Naive thymus-derived CD4-positive, alpha-beta T cell (primary cell): ENCODE measurements at places on chromosomes 7 and 10.
A peak's percentile ranks its signal among the peaks of the same experiment; 100 is the strongest.

DNA sequence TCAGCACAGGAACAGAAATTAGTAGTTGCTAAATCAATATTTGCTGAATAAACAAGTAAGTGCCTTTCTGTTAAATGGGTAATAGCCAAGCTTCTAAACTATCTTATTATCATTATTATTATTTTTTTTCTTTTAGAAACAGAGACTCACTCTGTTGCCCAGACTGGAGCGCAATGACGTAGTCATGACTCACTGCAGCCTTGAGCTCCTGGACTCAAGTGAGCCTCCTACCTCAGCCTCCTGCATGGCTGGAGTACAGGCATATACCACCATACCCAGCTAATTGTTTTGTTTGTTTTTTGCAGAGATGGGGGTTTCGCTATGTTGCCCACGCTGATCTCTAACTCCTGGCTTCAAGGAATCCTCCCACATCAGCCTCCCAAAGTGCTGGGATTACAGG lies 12.3 kb upstream of the ELN start:
- no peak for DNase-seq

DNA sequence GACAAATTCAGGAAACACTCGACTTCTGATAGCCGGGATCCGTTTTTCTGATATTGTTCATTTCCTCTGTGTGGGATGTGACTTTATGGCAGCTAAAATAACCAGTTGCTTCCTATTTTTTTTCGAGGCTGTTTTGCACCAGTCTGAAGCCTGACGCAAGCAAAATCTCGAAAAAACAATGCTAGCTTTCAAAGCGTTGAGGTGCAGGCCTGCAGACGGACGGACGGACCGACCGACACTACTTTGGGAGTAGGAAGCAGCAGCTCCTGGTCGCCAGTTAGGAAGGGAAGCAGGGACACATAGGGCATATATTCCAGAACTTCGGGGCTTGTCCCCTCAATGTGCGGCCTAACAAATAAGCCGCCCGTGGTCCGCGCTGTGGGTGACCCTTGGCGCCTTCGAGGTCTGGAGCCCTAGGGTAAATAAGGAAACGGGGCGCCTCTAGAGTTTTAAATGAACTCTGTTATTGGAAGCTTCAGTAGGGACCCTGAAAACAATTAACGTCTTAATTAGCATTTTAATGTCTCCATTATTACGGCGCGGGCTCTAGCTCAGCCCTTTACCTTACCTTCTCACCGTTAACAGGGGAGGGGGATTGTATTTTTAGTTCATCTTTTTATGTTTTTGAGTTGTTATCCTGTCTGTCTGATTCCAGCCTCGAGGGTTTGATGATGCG lies 1.3 kb downstream of the HHEX start:
- no peak for DNase-seq

DNA sequence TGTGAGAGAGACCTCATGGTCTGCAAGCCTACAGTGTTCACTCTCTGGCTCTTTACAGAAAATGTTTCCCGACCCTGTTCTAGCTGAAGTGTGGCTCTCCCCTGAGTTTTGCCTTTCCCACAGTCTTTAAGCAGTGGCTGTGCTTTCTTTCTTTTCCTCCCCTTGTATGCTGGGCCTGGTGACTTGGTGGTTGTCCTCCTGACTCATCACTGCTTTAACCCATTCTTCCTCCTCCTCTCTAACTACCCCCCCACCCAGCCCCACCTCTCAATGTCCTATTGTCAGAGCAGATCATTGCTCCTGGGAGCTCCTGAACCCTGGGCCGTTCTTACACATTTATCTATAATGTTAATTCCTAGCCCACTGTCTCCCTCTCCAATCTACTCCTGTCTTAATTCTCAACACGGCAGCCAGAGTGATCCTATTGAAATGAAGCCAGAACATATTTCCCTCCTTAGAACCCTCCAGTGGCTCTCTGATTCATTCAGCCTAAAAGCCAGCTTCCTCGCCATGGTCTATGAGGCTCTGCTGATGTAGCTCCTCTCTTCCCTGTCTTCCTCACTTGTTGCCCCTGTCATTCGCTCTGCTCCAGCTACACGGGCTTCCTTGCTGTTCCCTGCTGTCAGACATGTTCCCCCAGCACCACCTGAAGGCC lies 55.0 kb downstream of the DENND11 start:
- DNase-seq: no peak

GRCh38 chr10:90658791-90659190 lies 199.0 kb downstream of the HTR7 start:
- no peak for DNase-seq

- no peak for DNase-seq
Observed at GRCh38 chr10:95742485-95742884, 13.5 kb upstream of the ENTPD1 start.

- DNase-seq: no peak
Observed at GRCh38 chr7:50685135-50686065, 97.3 kb downstream of the GRB10 start.

GRCh38 chr7:666454-667292 lies 59.8 kb upstream of the DNAAF5 start:
- no peak for DNase-seq

GRCh38 chr10:78224602-78225001 lies 190.9 kb downstream of the RPS24 start:
- no peak for DNase-seq

DNA sequence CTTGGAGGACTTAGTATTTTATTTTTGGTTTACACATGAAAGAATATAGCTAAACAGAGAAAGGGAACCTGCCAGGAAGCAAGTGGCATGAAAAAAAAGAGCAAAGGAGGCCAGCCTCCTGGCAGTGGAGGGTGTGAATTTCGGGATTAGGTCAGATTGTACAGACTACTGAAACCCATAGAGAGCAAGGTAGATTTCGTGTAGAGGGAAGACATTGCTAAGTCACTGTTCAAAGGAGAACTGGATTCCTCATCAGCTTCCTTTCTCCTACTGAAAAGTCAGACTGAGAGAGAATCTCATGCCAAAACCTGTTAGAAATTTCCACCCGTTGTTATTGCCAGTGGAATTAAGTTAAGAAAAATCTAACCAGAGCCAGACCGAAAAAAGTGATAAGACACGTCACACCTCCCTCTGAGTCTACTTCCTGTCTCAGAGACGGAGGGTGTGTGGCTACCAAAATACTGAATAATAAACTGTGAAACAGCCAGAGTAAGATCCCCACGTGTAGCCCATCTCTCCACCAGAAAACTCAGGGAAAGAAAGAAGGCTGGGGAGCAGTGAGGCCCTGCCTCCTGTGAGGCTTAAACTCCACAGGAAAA lies 118.8 kb downstream of the SKIDA1 start:
- peak; percentile 25 for DNase-seq

- no peak for DNase-seq
Observed at GRCh38 chr7:11473807-11474424, 358.1 kb downstream of the THSD7A start.

GRCh38 chr10:99798031-99798430 lies 15.6 kb downstream of the ABCC2 start:
- DNase-seq: no peak

- DNase-seq: peak; percentile 65
Observed at GRCh38 chr10:132616170-132616995, 78.8 kb downstream of the INPP5A start.

- DNase-seq: no peak
Observed at GRCh38 chr10:27723436-27723835, 22.2 kb downstream of the MKX start.

GRCh38 chr7:116730097-116731022 lies 58.4 kb downstream of the MET start:
- no peak for DNase-seq

- DNase-seq: peak; percentile 8
Observed at GRCh38 chr10:114767101-114767985, 54.2 kb upstream of the FHIP2A start.

- DNase-seq: no peak
Observed at GRCh38 chr10:17912754-17913153, 39.0 kb upstream of the SLC39A12 start.

GRCh38 chr10:8586504-8586903 lies 532.0 kb downstream of the GATA3 start:
- no peak for DNase-seq

DNA sequence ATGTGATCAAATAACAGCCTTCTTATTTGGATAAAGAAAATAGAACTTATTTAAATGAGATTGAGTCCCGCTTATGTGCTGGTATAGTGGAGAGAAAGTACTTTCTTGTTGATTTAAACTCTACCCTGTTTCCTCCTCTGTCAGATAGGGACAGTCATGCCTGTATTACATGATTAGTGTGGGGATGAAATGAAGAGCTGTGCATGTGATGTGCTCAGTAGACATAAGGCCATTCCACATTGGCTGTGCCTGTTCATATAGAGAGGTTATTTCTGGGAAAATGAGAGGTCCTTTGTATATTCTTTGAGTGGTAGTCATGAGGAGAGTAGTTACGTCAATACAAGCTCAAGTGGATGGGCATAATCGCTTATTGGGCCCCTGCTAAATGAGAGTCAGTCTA lies 5.7 kb downstream of the MTURN start:
- DNase-seq: no peak

- DNase-seq: no peak
Observed at GRCh38 chr7:32140210-32140939, 70.2 kb upstream of the PDE1C start.

- DNase-seq: no peak
Observed at GRCh38 chr10:130221456-130222375, 85.5 kb downstream of the GLRX3 start.

DNA sequence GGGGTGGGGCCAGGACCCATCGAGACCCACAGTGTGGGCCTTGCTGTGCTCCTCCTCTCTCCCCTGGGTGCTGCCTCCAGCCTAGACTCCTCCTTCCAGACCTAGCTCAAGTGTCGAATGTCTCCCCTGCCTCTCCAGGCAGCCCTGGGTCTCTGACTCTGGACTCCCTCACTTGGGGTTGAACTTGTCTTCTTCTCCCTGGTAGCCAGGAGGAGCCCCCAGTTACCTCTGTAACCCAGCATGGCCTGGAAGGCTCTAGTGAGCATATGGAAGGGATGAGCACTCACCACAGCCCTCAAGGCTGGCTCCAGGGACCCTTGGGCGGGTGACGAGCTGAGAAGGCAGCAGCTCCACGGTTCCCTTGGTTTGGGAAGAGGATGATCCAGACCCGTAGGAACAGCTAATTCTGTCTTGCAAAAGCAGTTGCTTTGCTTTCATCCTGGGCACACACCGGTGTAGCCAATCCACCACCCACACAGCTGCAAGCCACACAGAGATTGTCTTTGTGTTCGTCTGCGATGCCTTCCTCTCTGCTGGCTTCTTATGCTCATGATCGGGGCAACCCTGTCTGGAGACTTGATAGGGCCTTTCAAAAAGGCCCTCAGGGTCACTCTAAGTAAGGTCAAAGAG lies 52.3 kb upstream of the ANTXRL start:
- DNase-seq: no peak

GRCh38 chr10:82242778-82243177 lies 367.8 kb downstream of the NRG3 start:
- DNase-seq: no peak

GRCh38 chr7:35695473-35695850 lies 527 bp upstream of the HERPUD2 start:
- no peak for DNase-seq

- DNase-seq: no peak
Observed at GRCh38 chr10:31697271-31698180, 231.1 kb downstream of the ARHGAP12 start.

DNA sequence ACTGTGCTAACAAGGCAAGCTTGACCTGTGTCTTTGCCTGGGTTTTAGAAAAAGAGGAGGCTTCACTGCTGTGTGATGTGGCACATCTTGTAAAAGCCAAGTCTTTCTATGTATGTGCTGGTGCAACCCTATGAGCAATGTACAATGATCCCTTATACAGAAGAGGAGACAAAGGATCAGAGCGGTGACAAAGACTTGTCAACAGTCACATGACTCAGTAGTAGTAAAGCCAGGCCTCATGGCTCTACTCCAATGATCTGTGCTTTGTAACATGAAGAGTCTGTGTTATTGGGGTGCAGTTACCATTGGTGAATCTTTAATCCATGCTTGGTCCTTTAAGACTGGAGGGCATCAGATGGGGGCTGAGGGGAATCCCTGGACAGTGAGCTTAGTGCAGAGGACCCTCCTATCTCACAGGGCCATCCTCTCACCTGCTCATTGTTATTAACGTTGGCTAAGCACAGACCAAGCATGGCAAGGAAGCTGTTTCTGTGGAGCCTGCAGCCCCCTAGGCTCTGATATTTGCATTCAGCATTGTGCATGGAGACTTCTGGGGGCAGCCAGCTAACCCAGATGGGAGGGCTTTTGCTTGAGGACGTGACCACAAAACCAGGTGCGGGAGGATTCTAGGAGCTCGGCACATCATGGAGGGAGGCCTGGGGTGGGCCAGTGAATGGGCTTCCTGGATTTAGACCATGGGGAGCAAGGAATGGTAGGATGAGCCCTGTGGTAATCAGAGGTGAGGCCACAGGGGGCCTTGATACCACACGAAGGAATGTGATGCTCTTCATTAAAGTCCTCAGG lies 308.8 kb upstream of the ZNF32 start:
- DNase-seq: no peak

GRCh38 chr10:11489591-11489990 lies 121.9 kb downstream of the USP6NL start:
- no peak for DNase-seq

DNA sequence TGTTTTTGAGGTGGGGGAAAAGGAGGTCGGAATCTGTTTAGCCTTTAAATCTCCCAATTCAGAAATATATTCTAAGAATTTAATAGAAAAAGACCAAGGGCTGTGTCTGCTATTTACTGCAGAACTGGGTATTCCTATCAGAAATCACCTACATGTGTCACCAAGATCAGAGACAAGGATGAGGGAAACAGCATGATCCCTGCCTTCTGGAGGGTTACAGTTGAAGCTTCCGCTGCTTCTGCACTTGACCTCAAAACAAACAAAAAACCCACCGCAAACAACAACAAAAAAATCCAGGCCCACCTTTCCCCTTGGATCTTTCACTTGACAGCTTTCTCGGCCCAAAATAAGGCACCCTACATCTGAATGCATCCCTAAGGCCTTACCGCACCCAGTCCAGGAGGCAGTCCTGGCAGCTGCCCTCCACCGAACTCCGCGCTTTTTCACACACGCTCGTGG lies 750 bp upstream of the CDK14 start:
- no peak for DNase-seq

DNA sequence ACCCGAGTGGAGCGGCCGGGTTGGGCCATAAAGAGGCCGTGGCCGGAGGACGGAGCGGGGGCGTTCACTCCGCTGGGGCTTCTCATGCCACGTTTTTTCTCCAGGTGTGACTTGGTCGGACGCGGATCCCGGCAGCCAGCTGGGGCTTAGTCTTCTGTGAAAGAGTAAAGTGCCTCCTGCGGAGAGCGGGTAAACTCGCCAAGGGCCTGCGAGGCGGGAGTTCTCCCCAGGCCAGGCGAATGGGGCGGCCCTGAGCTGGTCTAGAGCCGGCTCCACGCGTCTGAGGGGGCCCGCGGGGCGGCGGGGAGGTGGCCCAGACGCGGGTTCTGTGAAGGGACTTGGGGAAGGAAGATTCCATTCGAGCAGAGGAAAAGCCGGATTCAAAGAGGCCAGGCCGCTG lies 86.3 kb upstream of the VIPR2 start:
- DNase-seq: no peak

- DNase-seq: peak; percentile 45
Observed at GRCh38 chr10:97849687-97850402, at the start of gene GOLGA7B. GOLGA7B (plus strand) TSS chr10:97849843; CDS start chr10:97850304, 461 bp downstream.

- DNase-seq: no peak
Observed at GRCh38 chr7:70497793-70498192, 634.2 kb upstream of the GALNT17 start.

- DNase-seq: no peak
Observed at GRCh38 chr7:130473289-130473688, 18.6 kb upstream of the MEST start.

- peak; percentile 3 for DNase-seq
Observed at GRCh38 chr7:3520206-3520605, 219.2 kb downstream of the SDK1 start.
